Activated T-cell treated with anti-CD3 and anti-CD28 coated beads for 1 hour (primary cell): ENCODE measurements at places on chromosomes 4 and X.

GRCh38 chrX:125378205-125378604 lies 58.5 kb downstream of the TEX13C start:
- DNase-seq = no peak

GRCh38 chr4:27887646-27888045 lies 1027.0 kb downstream of the STIM2 start:
- no peak for DNase-seq

- DNase-seq = no peak
Measured at GRCh38 chr4:106676173-106676921, 307.8 kb upstream of the GIMD1 start.

DNA sequence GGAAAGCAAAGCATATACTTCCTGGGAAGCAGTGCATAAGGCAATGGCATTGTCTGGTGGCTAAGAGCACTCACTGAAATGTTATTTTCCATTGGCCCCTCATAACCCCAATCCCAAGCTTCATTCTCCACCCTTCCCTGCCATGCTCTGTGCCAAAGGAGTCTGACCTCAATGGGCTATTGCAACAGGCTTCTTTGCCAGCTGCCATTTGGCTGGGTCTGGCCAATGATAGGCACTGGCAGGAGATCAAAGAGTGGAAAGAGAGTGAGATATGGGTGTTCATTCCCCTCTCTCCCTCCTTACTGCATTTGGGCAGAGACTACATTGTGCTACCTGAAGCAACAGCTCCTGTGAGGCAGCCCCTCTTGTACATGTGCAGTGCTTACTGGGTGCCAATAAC lies 51.5 kb downstream of the LHFPL1 start:
- DNase-seq = no peak
